H9 (cell line): ENCODE measurements at places on chromosomes 7 and 10.

DNA sequence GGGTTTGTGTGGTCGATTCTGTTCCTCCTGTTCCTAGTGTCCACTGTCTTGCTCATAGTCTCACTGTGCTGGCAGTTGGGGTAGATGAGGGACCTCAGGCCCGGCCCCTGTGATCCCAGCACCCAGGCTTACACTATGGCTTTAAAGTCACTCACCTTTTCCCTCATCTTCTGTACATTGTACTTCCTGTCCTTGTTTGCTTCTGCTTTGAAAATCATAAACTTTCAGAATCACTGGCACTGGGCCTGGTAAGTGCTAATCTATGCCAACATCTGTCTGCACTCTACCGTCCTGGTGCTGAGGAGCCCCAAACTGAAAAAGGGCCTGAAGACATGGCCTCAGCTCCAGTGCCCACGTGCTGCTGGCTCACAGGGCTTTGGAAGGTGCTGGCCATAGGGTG lies 5.7 kb upstream of the TAS2R60 start:
- DNase-seq = no peak

GRCh38 chr10:131675104-131675503 lies 225.7 kb upstream of the PPP2R2D start:
- no peak for DNase-seq

DNA sequence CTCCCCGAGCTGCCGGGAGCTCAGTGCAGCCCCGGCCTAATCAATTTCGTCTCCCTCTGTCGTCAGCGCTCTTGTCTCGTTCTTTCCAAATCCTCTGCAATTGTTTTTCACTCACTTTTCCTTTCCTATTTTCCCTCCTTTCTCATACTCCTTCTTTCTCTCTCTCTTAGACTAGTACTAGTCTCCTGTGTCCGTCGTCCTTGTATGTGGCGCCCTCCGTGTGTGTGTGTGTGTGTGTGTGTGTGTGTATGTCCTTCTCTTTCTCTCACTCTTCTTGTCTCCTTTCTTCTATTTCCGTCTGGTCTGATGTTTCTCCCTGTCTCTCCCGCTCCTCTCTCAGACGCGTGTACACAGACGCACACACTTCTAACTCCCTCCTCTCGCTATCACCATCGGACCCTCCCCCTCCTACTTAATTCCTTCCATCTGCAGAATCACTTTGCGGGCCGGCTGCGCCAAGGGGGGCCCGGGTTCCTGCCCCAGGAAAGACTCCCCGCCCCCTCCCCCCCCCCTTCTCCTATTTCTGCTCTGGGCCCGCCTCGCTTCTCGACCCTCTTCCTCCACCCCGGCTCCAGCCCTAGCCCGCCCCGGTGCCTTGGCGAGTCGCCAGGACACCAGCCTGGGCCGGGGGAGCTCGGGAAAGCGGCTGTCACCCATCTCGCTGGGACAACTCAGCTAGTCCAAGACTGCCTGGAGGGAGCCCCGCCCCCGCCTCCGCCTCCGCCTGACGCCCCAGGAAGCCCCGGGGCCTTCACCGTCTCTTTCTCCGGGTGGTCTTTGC lies 743 bp upstream of the ZCCHC24 start:
- DNase-seq = peak; percentile 67

- DNase-seq = no peak
These were observed 26.3 kb downstream of the GPR141 start for GRCh38 chr7:37709631-37710509.

GRCh38 chr10:26706936-26707335 lies 9.4 kb downstream of the PDSS1 start:
- DNase-seq = no peak
